ENCODE measurements at places on chromosomes 2 and 18.
A peak's percentile ranks its signal among the peaks of the same experiment; 100 is the strongest.

DNA sequence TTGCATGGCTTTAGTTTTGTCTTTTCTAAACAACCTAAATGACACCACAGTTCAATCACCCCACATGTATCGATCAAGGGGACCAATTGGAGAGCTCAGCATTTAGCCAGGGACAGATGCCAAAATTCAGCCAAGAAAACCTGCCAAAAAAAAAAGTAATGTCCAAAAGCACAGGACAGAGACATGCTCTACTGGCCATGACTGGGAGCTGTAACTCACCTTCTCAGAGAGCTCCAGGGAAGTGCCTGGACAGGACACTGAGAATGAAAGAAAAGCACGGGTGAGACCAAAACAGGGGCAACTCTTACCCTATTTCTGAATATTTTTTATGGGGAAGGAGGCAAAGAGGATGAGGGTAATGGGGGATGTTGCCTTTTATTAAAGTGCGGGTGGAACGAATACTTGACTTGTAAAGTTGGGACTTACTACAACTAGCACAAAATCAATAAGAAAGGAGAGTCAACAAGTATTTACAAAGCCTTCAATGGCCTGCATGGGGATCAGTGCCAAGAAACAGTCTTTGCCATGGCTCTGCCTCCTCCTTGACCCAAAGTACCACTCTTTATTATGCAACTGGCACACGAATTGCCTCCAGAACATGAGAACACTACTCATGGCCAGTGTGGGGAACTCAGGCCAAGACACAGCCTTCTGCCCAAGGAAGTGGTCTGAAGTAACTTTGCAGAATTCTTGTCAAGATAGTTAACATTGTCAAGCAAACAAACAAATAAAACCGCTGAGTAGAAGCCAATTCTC, 72.9 kb upstream of the HK2 start:
- no peak for DNase-seq

DNA sequence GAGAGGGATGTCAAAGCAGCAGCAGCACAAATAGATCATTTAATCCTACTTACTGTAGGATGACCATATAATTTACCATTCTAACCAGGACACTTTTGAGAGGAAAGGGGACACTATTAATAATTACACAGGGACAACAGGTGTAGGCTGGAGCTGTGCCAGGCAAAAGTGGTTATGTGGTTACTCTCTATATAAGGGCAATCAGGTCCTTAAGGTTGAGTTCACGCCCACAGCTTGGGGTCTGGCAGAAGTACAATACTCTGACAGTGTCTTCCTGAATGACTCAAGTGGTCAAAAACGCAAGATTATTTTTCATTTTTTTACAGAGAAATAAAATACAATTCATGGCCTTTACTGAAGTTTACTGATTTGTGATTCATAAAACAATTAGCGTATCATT, 2.8 kb downstream of the PREPL start:
- peak; percentile 70 for DNase-seq

DNA sequence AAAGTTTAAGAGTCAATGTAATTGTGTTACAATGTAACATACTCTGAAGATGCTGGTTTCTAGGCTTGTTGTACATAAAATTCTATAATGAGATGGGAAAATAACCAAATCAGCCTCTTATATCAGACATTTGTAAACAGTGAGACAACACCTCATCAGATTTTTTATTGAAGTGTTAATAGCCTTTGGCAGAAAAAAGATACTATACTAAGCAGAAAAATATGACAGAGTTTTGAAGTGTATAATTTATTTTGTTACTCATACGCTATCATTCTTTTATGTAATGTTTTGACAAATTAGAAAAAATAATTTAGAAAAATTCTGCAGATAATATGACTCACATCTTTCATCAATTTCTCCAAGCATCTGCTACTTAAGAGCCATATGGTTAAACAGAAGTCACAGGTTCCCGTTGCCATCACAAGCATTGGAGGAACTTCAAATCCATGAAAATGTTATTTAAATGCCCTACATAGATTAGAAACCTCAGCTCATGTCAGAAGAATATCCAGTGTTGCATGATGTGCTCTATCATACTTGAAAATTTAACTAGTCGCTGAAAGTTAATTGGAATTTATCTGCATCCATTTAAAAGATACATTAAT, 535.4 kb downstream of the LRP1B start:
- no peak for DNase-seq

- DNase-seq, result no peak
These were observed 8.9 kb downstream of the LAPTM4A start for GRCh38 chr2:20042531-20042930.

- no peak for DNase-seq
These were observed 1.8 kb upstream of the FRZB start for GRCh38 chr2:182868054-182868796.

GRCh38 chr2:72892506-72893173, 5.4 kb downstream of the SPR start:
- peak; percentile 69 for DNase-seq

GRCh38 chr2:124961132-124961531, 936.0 kb downstream of the CNTNAP5 start:
- DNase-seq, result no peak

GRCh38 chr2:142872882-142873724, 4.4 kb upstream of the KYNU start:
- DNase-seq, result peak; percentile 87

DNA sequence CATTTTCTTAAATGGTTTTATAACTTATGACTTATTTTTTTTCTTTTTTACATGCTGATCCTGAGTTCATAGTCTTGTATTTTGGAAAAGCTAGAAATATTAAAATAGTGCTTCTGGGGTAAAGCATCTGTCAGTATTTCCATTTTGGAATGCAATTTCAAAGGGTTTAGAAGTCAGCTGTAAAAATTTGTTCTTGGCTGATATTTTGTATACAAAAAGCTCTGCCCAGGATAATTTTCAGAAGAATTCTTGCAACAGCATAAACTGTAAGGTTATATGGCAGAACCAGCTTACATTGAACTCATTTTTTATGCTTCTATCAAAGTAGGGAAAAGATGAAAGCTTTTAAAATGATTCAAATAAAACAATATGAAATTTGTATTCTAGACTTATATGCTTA, 97.4 kb downstream of the DIS3L2 start:
- no peak for DNase-seq

- DNase-seq, result no peak
These were observed 4.0 kb upstream of the GPR17 start for GRCh38 chr2:127641846-127642507.

DNA sequence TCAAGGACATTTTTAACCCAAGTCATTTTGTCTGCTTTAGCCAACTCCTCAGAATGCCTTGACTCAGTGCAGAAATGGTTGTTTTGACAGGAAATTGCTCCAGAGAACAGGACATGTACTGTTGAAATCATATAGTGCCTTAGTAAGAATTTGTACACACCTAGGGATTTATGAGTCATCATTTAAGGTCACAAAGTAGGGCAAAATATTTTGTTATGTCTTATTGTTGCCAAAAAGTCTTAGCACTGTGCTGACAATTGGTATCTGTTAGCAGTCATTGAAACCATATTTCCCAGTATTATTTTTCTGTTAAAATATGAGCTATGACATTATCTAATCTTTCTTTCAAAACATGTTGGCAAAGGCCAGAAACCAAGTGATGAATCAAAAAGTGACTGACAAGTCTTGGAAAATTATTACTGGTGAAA, 104.5 kb downstream of the OSBPL6 start:
- peak; percentile 45 for DNase-seq

DNA sequence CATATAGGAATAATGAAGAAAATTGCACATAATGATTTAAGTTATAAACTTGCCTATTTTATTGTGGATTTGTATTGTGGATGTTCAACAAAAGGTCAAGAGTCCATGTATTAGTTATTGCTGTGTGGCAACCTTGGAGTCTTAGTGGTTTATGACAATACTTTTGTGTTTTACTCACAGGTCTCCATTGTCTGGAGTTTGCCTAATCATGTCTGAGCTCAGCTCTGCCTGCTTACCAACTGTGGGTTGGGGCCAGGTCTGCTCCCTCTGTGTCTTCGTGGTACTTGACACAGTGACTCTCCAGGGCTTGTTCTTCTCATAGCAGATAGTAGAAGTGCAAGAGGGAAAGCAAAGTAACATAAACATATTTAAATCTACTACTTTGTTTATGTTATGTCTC, 382.5 kb downstream of the CBLN2 start:
- DNase-seq, result no peak

- DNase-seq, result no peak
These were observed 65.7 kb upstream of the ZNF236 start for GRCh38 chr18:76756531-76757253.

DNA sequence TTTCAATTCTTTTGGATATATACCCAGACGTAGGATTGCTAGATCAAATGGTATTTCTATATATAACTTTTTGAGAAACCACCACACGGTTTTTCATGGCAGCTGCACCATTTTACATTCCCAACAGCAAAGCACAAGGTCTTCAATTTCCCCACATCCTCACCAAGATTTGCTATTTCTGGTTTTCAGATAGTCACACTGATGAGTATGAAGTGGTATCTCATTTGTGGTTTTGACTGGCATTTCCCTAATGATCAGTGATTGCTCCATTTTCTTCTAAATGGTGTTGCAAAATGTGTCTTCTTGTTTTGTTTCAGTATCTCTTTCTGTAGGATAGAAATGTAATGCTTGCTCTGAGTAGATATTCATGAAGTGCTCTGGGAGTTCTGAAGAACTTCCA, 52.0 kb downstream of the ANKRD44 start:
- no peak for DNase-seq

DNA sequence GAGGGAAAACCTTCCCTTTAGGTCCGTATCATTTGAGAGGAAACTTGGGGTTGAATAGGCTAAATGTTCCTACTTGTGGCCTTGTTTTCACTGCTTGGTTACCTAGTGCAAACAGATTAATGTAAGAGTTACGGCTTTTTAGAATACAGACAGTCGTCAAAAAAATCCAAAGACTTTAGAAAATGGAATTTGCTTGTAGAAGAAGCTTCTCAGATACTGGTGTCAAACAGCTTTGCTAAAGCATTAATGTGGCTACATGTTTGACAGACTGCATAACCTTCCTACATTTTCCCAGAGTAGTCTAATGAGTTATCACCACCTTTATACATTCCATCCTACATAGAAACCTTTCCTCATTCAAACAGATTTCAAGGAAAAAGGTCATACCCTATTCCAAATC, 114.6 kb downstream of the FMNL2 start:
- no peak for DNase-seq

- DNase-seq, result peak; percentile 85
These were observed at the start of gene MARCHF4 for GRCh38 chr2:216371721-216372702. Gene MARCHF4 (minus strand): TSS chr2:216372483. CDS start chr2:216370260, 2,223 bp downstream.

GRCh38 chr2:9772999-9773902, 70.0 kb upstream of the TAF1B start:
- DNase-seq, result no peak

DNA sequence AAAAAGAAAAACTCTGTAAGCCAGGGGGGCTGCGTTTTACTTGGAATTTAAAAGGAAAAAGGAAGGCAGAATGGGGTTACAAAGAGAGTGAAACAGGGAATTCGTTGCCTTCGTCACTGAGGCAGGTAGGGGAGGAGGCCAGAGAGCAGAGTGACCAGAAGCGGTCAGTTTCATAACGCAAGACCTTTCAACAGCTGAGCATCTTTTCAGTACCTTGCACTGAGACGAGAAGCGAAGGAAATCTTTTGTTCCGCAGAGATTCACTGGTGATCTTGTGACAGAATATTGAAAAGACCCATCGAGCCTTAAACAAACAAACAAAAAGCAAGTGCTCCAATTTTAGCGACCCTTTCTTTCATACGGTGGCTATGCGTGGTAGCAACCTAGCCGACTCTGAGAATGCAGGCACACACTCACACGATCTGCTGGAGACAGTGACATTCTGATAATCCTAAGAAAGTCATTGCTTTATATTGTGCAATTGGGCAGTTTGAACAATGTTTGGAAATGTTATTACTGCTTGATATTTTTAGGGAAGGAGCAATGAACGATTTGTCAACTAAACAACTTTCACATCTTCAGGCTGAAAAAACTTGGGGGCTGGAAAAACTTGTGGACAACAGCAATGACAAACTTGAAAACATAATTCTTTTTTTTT, 93.8 kb upstream of the ODC1 start:
- no peak for DNase-seq

- no peak for DNase-seq
These were observed 816.8 kb downstream of the CPS1 start for GRCh38 chr2:211373203-211373602.

GRCh38 chr18:66550366-66550765, 53.5 kb downstream of the CDH19 start:
- DNase-seq, result no peak

- no peak for DNase-seq
These were observed 419.0 kb downstream of the FBXO15 start for GRCh38 chr18:73728657-73729056.

DNA sequence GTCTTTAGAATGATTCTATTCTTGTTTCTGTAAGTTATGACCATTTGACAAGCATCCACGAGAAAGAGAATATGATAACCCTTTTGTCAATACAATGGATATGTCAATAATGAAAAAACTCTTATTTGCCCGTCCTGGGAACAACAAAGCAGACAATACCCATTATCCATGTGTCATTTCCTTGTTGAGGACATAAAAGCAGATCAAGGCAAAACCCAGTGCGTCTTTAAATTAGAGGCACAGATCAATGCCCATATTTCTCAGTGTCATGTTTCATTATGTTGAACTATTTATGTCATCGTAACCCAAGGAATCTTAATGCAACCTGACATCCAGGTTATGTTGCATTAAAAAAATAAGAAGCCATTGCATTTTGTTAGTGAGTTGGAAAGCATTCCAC, 365.0 kb upstream of the CELF4 start:
- no peak for DNase-seq

- peak; percentile 33 for DNase-seq
These were observed 14.7 kb downstream of the DAPL1 start for GRCh38 chr2:158809816-158810215.

DNA sequence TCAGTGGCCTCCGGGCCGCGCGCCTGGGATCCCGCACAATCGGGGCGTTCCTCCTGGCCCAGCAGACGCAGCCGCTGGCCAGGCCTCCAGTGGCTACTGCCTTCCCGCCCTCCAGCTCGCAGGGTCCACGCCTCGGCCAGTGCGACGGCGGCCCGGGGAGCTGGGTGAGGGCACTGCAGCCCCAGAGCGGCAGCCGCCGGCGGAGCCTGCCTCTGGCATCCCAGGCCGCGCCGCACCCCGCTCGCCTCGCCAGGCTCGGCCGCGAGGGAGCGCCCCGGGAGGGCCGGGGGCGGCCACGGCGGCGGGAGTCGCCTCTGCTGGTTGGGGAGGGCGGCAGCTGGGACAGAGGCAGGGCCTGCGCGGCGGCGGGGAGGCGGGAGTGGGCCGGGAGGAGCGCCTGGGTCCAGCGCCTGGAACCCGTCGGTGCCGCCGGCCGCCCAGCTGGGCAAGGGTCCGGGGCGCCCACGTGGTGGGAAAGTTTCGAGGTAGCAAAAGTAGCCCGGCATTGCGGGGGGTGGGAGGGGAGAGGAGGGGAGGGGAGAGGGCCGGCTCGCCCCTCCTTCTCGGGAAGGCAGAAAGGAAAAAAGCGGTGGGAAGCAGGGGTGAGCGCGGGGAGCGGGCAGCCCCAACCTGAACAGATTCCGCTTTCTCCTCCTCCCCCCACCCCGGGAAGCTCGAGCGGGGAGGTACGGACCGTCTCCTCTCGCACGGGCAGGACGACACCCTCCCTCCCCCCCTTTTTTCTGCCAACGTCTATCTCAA, 1.5 kb upstream of the INHBB start:
- peak; percentile 44 for DNase-seq
